Erythroblast (primary cell): ENCODE measurements at places on chromosomes 12 and 14.

- DNase-seq: no peak
Measured at GRCh38 chr12:128820723-128821432, 2.9 kb downstream of the SLC15A4 start.

DNA sequence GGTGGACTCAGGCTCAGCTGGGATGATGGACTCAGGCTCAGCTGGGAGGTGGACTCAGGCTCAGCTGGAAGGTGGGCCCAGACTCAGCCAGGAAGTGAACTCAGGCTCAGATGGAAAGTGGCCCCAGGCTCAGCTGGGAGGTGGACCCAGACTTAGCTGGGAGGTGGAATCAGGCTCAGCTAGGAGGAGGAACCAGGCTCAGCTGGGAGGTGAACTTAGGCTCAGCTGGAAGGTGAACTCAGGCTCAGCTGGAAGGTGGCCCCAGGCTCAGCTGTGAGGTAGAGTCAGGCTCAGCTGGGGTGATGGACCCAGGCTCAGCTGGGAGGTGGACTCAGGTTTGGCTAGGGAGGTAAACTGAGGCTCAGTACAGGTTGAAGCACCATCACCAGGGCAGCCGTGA, 21.8 kb upstream of the C14orf180 start:
- DNase-seq: no peak

DNA sequence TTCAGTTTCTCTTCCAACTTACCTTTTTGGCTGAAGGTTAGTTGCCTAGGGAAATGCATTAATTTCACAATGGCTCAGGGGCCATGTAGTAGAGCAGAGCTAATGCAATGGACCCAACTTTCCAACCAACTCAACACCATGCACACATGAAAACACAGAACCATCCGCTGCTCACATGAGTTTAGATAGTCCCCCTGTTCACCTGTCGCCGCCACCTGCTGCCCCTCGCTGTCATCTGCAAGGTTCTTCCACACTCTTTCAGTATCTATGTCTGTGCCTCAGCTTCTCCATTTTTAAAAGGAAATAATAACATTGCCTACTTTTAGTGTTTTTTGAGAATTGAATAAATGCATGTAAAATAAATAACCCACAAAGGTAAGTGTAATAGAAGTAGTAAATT, 585.6 kb downstream of the ETNK1 start:
- DNase-seq: no peak

GRCh38 chr14:100854435-100854834, 28.5 kb downstream of the MEG3 start:
- no peak for DNase-seq

GRCh38 chr12:23770202-23770938, 179.1 kb downstream of the SOX5 start:
- DNase-seq: no peak

DNA sequence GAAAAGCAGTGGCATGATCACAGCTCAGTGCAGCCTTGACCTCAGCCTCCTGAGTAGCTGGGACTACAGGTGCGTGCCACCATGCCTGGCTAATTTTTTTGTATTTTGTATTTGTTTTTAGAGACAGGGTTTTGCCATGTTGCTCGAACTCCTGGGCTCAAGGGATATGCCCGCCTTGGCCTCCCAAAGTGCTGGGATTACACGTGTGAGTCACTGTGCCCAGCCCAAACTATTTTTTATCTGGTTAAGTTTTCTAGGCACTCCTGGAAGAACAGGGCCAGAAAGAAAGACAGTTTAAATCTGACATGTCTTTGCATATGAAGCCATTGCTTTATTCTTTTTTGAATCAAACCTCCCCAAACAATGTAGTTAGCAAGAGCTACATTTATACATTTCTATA, 27.5 kb upstream of the PTGR2 start:
- no peak for DNase-seq

DNA sequence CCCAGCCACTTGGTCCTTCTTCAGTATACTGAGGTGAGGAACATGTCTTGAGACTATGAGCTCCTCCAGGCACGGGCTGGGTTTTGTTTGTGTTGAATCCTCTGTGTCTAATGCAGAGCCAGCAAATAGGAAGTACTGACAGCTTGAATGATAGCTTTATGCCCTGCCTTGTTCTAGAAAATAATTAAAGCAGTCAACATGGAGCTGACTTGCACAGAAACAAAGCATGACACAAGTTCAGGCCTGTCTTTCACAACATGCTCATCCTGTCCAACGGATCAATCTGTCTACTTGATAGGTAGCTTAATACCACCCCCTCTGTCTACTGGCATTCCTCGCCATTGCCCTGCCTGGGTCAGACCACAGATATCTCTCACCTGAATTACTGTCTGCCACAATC, 140.9 kb downstream of the ESRRB start:
- DNase-seq: no peak

DNA sequence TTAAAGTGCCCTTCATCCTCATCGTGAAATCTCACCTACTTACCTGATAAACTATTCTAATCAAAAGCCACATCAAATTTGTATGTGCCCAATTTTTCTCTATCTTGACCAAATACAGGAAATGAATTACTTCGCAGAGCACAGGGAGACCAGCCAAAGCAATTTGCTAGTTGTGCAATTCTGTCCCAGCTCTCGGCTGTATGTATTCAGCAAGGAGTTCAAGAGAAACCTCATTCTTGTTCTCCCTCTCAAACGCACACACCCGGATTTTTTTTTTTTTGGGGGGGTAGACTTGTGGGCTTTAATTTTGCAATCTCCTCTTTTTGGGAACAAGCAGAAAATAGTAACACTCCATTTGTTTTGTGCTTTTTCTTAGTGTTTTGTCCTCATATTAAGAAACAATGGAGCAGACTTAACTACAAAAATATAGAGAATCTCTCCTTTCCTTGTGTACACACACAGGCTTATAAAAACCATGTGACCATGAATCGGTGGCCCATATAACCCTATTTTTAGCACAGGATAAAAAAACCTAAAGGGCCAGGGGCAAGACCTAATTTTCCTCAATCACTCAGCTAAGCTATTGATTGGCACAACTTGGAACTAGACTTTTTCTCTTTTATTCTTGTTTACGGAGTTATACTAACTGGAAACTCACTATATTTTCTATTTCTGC, 64.2 kb downstream of the MBIP start:
- DNase-seq: no peak

DNA sequence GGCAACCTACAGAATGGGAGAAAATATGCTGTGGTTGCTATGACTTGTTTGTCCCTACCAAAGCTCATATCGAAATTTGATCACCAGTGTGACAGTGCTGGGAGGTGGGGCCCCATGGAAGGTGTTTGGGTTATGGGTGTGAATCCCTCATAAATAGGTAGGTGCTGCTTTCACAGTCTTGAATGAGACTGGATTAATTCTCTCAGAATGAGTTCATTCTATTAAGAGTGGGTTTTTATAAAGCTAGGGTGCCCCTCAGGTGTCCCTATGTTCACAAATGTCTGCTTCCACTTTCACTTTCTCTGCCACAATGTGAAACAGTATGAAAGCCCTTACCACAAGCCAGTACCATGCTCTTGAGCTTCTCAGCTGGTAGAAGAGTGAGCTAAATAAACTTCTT, 133.5 kb downstream of the CPNE8 start:
- DNase-seq: peak; percentile 1

DNA sequence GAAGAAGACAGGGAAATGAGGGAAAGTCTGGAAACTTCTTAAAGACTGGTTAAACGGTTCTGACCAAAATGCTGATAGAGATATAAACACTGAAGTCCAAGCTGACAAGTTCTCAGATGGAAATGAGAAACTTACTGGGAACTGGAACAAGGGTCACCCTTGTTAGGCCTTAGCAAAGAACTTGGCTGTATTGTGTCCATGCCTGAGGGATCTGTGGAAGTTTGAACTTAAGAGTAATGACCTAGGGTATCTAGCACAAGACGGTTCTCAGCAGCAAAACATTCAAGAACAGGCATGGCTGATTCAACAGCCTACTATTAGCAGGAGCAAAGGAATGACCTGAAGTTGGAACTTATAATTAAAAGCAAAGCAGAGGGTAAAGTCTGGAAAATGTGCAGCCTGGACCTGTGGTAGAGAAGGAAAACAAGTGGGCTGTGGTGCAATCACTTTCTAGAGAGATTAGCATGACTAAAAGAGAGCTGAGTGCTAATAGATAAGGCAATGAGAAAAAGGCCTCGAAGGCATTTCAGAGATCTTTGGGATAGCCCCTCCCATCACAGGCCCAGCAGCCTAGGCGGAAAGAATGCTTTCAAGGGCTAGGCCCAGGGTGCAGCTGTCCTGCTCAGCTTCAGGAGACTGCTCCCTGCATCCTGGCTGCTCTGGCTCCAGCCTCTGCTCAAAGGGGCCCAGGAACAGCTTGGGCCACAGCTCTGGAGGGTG, 60.3 kb downstream of the ATP2B1 start:
- DNase-seq: peak; percentile 86

DNA sequence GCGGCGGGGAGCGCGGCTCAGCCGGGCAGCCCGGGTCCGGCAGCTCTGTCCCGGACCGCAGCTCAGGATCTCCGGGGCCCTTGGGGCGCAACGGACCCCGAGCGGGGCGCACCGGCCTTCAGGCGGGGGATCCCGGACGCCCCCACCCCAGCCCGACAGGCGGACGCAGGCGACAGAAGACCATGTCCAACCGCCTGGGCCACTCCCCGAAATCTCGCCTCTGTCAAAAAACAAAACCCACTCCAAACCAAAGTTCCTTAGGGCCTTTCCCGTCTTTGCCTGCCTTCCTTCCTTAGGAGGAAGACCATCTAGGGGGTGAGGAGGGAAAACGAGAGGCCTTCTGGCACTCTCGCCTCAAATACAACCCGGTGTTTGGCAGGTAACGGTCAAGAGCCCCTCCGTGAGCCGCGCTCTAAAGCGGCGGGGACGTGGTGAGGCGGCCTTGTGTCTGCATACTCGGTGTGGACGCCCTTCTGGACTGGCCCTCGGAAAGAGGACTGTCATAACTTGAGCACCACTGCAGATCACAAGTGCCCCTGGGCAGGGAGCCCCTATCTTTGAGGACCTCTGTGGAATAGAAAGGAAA, 604 bp downstream of the HCFC2 start:
- peak; percentile 53 for DNase-seq

GRCh38 chr14:48690349-48690748, 895.8 kb downstream of the RPS29 start:
- no peak for DNase-seq

- peak; percentile 64 for DNase-seq
Measured at GRCh38 chr12:132393991-132394949, 64.9 kb upstream of the GALNT9 start.

GRCh38 chr12:64551676-64552075, 58.6 kb upstream of the RASSF3 start:
- no peak for DNase-seq

GRCh38 chr12:112682586-112682985, 109.0 kb upstream of the RPH3A start:
- DNase-seq: no peak

GRCh38 chr12:6494968-6495367, 1.1 kb downstream of the NCAPD2 start:
- DNase-seq: peak; percentile 34

DNA sequence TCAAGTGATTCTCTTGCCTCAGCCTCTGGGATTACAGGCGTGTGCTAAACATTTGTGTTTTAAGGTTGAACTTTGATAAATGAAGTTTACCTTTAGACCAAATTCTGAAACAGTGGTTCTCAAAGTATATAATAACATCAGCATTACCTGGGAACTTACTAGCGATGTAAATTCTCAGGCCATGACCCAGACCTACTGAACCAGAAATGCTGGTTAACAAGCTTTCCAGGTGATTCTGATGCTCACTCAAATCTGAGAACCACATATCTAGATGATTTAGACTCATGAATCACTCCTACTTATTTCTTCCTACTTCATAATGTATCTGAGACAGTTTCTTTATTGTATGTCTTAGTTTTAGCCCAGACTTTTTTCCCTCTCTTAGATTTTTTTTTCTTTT, 43.6 kb downstream of the RAD51B start:
- no peak for DNase-seq

GRCh38 chr14:90658541-90658967, 157.7 kb downstream of the TTC7B start:
- peak; percentile 47 for DNase-seq

GRCh38 chr14:75718199-75718598, 57.2 kb downstream of the TTLL5 start:
- no peak for DNase-seq

DNA sequence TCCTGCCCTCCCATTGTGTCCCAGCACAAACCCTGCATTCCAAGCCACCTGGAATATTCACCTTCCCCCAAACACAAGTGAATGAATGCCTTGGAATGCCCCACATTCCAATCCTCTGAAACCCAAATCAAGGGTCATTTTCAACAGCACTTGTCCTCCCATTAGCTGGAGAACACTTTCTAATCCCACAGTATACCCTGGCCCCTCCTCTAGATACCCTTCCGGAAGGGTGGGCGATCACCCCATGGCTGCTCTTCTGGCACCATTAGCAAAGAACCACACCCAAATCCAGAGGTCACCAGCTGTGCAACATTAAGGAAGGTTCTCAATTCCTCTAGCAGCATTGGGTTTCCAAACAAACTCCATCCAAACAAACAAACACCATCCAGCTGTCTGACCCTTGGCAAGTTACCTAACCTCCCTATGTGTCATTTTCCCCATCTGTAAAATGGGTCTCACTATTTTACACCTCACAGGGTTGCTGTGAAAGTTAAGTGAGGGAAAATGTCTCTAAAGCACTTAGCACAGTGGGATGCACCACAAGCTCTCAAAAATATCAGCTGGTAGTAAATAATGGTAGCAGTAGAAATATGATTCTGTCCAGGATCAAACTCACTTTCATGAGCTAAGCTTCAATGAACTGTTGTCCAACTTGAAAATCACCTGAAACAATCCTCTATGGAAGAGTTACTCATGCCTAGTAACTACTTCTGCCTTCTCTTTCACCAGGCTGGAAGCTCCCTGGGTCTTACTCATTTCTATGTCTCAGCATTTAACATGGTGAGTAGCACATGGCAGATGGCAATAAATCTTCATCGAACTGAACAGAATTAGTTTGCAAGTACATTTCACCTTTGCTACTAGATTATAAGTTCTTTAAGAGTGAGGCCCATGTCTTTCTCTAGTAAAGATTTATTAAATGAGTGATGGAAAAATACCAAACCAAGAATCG, 5.3 kb downstream of the NUAK1 start:
- DNase-seq: no peak

- no peak for DNase-seq
Measured at GRCh38 chr12:51635346-51635745, 44.3 kb downstream of the SCN8A start.

- DNase-seq: no peak
Measured at GRCh38 chr12:120394483-120395367, 25.8 kb upstream of the MSI1 start.

GRCh38 chr14:44778604-44779003, 183.1 kb downstream of the KLHL28 start:
- no peak for DNase-seq
